ENCODE measurements at places on chromosomes 6 and 20.

DNA sequence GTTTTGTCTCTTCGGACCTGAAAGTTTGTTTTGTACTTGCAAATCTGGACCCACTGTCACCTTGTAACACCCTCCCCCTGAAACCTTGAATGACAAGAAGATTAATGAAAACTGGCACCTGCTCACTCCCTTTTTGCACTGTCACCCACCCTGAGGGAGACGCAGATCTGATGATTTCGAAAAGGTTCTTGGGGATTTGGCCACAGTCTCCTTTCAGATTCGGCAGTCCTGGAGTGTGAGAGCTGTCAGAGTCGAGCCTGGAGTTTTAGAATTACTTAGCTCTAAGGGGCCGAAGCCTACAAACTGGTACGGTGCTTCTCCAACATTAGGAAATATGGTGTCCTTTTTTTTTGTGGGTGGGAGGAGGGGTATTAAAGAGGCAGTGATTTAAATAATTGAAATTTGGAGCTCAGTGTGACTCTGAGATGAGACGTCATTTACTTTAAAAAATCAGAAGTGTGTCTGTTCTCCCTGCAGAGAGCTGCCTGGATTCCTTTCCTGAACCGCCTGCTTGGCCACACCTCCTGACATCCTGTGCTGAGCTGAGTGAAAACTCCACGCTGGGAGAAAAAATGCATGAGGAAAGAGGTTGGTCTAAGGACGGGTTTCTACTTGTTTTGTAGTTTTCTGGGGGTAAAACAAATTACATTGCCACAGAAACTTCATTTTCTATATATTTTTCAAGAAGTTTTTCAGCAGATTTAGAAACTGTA, 447.0 kb upstream of the CDH4 start:
- no peak overlapping the region for H3K4me3 ChIP-seq
- no peaks in the 10 kb centered on the region for H3K36me3 ChIP-seq
- H3K27ac ChIP-seq = no peak overlapping the region
- DNase-seq = no peak

DNA sequence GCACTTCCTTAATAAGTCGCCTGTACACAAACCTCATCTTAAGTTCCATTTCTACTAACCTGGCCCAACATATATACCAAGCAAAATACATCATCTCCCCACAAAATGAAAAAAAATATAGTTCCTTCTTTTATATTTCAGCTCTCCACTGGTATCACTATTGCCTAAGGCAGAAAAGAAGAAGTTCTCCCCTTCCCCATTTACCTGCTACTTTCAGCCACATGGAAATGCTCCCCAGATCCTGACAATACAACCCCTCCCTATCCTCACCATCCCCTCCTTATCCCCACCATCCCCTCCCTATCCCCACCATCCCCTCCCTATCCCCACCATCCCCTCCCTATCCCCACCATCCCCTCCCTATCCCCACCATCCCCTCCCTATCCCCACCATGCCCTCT, 175.7 kb downstream of the LINC00237 start:
- H3K27ac ChIP-seq = no peak overlapping the region
- DNase-seq = no peak
- peaks cover 9% of the 10 kb centered on the region for H3K27me3 ChIP-seq
- no peak overlapping the region for H3K4me3 ChIP-seq

DNA sequence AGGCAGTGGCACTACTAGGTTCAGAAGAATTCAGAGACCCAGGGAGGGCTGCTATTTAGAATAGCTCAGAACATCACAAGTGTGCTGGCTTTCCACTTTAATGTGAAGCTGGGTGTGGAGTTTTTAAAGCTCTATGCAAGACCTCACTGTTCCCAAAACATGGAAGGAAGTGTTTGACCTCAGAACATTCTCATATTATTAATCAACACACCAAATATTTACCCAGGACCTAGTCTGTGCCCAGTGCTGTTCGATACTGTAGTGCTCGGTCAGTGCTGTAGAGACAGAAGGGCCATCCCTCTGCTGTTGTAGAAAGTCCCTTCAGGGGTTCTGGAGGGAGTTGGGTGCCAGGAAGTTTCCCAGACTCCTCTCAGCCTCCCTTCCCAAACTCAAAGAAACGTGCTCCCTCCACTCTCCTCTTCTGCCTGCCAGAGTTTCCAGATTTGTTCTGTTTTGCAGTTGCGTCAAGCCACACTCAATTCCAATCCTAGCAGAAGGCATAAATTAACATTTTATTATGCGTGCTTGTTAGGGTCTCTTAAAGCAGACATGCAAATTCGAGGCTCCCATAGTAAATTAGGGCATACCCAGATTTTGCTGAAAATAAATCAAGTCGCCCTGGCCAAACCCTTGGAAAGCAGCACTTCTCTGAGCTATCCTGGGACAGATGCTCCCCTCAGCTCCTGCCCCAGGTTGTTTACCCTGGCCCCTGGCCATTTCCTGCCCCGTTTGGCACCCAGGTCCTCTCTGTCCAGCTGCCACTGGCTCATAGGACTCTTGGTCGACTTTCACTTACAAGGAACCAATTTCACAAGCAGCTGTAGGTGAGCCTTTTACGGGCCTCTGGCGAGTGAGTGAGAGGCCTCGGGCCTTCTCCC, 248.6 kb downstream of the HIVEP2 start:
- H3K36me3 ChIP-seq = no peaks in the 10 kb centered on the region
- H3K4me3 ChIP-seq = no peak overlapping the region

DNA sequence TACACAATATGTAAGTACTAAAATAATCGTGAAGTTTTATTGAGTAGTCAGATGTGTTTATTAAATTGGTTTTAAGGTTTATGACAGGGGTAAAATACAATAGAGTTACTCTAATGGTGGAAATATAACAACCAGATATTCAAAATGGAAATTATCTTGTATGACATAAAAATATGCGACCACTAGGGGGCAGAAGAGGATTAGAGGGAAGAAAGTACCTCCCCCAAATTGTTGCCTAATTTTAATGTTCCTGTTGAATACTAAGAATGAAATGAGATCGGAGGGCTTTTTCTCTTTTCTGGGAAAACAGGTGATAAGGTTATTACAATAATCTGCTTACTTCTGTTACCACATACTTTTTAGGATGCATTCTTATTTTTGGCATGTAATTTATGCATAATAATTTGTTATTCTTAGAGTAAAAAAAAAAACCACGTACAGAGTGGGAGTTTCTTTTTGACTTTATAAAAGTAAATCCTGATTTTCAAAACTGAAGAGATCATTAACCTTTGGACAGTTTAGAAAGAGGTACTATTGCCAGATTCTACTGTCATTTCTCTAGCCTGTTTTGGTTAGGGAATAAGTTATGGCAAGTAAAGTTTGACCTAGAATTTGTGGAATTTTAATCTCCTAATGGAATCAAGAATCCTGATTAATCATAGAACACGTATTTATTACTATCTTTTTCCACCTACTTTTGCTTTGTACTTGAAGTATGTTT, 159.2 kb downstream of the CD109 start:
- no peaks in the 10 kb centered on the region for H3K4me1 ChIP-seq
- no peak overlapping the region for H3K27ac ChIP-seq
- 0 out of 2 replicates have a peak, but pooled peaks cover 5% of the 10 kb centered on the region for H3K36me3 ChIP-seq

DNA sequence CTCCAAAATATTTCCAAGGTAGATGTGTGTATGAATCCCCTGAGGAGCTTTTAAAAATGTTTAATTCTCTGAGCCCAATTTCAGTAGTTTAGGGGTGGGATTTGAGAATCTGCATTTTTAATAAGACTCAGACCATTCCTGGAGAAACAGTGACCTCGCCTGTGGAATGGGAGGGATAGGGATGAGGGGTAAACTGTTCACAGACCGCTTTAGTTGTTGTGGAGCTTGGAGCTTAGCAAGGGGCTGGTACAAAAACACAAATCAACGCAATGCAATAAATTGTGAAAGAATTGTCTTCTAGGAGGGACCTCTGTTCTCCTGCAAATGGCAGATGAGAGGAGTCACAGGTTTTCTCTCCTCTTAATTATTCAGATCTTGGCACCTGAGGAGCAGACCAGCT, 239.3 kb upstream of the SULF2 start:
- peak overlapping the region; percentile 76 for H3K27ac ChIP-seq
- DNase-seq = no peak
- no peak overlapping the region for H3K4me3 ChIP-seq

- H3K4me3 ChIP-seq = no peak overlapping the region
- DNase-seq = no peak
Measured at GRCh38 chr20:47263080-47263464, 93.4 kb downstream of the ZMYND8 start.

GRCh38 chr20:919491-919916, 3.4 kb upstream of the ANGPT4 start:
- H3K36me3 ChIP-seq = no peaks in the 10 kb centered on the region
- no peak overlapping the region for H3K4me3 ChIP-seq
- H3K27me3 ChIP-seq = no peaks in the 10 kb centered on the region
- no peak overlapping the region for H3K27ac ChIP-seq
- DNase-seq = no peak

DNA sequence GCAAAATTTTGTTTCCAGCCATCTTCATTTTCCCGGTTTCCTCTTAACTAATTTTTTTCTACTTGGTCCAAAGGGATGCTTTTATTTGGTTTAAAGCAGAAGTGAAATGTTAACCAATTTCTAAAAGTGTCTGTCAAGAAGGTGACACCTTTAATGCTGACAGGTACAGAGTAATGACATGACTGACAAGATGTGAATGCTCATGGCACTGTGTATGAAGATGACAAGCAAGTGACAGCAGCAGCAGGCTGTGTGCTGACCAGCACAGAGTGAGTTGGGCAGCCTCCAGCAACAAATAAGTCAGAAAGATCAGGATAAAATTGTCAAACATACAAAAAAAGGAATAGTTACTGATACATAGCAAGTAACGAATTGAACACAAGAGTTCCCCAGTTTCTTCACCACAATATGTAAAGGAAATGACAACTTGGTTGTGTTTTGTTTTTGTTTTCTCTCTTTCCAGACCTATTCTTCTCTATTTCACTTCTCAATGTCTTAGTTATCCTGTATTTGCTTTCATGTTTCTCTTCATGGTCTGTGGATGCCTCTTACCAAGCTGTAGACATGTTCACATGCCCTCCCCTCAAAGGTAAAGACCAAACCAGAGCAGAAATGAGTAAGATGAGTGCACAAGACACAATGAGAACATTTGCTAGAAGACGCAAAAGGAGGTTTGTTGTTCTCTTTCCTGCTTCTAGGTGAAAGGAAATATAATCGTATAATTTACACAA, 174.9 kb downstream of the FRK start:
- no peak overlapping the region for H3K27ac ChIP-seq
- DNase-seq = no peak
- H3K4me3 ChIP-seq = no peak overlapping the region
- H3K4me1 ChIP-seq = peaks cover 14% of the 10 kb centered on the region
- H3K36me3 ChIP-seq = no peaks in the 10 kb centered on the region

- H3K4me3 ChIP-seq = no peak overlapping the region
- H3K4me1 ChIP-seq = peaks cover 10% of the 10 kb centered on the region
- H3K36me3 ChIP-seq = no peaks in the 10 kb centered on the region
- H3K27ac ChIP-seq = no peak overlapping the region
- DNase-seq = no peak
Measured at GRCh38 chr6:141337191-141337590, 795.5 kb upstream of the GJE1 start.

GRCh38 chr6:33763483-33763882, 16.8 kb upstream of the IP6K3 start:
- H3K36me3 ChIP-seq = no peaks in the 10 kb centered on the region
- H3K27ac ChIP-seq = no peak overlapping the region
- no peaks in the 10 kb centered on the region for H3K27me3 ChIP-seq
- DNase-seq = no peak
- H3K4me1 ChIP-seq = peaks cover 8% of the 10 kb centered on the region

DNA sequence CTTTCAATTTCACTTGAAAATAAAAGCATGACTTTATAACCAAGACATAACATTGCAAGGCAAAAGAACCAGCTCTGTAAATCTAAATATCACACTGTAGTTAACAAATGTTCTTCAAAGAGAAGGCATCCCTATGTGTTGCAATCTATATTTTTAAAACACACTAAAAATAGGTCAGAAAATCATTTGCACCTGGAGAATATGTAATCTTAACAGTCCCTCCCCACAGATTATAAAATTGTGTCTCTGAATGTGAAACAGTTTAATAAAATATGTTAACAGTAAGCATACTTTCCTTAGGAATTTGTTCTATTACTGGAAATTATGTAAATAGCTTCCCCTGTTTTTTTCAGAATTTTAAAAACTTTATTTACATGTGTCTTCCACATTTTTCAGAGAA, 351.9 kb downstream of the COL12A1 start:
- no peak overlapping the region for H3K27ac ChIP-seq
- no peaks in the 10 kb centered on the region for H3K27me3 ChIP-seq
- no peaks in the 10 kb centered on the region for H3K36me3 ChIP-seq
- no peaks in the 10 kb centered on the region for H3K4me1 ChIP-seq
- no peak overlapping the region for H3K4me3 ChIP-seq

DNA sequence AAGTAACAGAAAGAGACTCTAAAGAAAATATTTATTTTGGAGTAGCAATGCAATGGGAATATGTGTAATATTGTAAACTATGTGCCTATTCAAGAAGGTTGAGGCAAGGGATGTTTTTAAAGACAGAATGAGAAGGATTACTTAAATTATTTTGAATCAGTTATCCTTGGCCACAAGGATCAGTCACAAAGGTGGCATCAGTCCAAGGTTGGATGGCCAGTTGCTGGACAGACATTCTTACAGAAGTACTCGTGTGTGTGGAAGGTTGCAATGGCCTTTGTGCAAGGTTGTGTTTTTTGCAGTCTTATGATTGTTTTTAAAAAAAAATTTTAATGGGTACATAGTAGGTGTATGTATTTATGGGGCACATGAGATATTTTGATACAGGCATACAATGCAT, 2.0 kb downstream of the QRSL1 start:
- H3K36me3 ChIP-seq = 0 out of 2 replicates have a peak, but pooled peaks cover 5% of the 10 kb centered on the region
- no peak overlapping the region for H3K27ac ChIP-seq
- H3K27me3 ChIP-seq = no peaks in the 10 kb centered on the region
- H3K4me1 ChIP-seq = no peaks in the 10 kb centered on the region
- H3K4me3 ChIP-seq = no peak overlapping the region

DNA sequence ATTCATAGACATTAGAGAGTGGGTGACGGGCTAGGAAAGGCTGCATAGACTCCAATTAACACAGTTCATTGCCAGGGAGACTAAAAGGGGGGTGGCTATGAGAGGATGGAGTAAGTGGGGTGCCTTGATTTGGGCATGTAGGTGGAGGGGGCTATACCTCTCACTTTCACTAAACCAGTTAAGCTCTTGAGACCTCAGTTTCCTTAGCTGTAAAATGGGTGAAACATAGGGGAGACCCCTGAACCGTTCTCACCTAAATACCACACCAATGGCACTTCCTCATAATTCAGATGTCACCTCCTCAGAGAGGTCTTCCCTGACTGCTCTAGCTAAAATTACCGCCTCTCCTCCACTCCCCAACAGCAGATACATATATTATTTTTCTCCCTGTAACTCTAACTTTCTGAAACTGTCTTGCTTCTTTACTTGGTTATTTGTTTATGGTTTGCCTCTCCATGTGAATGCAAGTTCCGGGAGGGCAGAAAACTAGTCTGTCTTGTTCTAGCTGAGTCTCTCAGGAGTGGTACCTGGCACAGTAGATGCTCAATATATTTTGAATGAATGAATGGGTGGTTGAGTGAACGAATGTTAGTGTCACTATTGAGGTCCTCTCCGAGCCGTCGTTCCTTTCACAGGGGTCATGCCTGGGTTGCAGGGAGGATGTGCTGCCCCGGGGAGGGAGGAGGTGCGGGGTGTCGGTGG, 615 bp upstream of the EYA2 start:
- no peak for DNase-seq
- peaks cover 37% of the 10 kb centered on the region for H3K27me3 ChIP-seq
- H3K4me1 ChIP-seq = peaks cover 3% of the 10 kb centered on the region
- H3K36me3 ChIP-seq = no peaks in the 10 kb centered on the region
- no peak overlapping the region for H3K27ac ChIP-seq

- H3K27ac ChIP-seq = no peak overlapping the region
- DNase-seq = peak; percentile 84
- H3K4me3 ChIP-seq = no peak overlapping the region
- H3K36me3 ChIP-seq = no peaks in the 10 kb centered on the region
- peaks cover 58% of the 10 kb centered on the region for H3K27me3 ChIP-seq
Measured at GRCh38 chr20:63150911-63151531, 64.9 kb downstream of the YTHDF1 start.
